ENCODE measurements at places on chromosomes 5 and 9. TPM values are rescaled to one million over a fixed set of nuclear protein-coding genes. Genes with fewer than 3 reads are reported as not detected.

- no peak for DNase-seq
Observed at GRCh38 chr9:21711504-21711903, 90.9 kb upstream of the MTAP start.

DNA sequence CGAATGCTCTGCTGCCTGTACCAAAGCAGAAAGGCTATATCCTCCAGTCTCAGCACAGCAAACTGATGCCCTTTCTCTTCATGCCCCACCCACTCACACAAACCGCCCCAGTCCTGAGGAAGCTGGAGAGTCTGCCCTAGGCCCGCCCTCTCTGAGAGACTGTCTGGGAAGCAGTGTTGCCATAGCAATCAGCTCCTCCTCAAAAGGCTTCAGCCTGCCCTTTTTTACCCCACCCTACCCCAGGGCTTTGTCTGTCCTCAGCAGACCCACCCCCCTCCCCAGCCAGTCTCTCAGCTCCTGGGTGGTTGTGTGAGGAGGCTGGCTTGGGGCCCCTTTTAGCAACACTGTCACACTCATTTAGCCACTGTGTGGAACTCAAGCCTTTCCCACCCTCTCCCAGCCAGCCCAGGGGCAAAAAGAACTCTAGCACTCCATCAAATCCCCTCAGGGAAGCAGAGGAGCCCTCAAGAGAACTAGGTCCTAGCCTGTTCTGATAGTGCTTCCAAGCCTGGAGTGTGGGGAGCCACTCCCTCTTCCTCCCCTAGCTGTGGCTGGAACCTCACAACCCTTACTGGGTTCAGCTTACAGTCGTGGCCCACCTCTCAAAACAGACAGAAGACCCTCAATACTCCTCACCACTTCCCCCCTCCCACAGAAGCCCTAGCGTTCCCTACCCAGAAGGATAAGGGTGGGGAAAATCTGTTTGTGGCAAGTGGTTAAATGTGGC is 1.4 kb downstream of the ATOSB start:
- DNase-seq: peak; percentile 85

DNA sequence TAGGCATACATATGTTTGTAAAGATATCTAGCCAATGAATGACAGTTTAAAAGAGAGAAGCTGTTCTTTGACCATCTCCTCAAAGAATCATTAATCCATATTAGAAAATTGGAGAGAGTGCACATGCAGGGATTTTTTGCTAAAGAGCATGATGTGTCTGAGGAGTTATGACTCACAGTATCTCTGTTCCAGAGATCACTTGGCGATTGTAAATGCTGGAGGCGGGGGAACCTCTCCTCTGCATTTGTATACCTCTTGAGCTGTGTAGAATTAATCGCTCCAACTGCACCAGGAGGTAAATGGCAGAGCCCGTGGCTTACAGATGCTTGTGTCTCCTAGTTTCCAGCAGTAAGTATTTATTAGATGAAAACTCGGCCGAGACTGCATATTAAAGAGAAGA is 3.6 kb upstream of the SPATA31D1 start:
- DNase-seq: no peak

NPR3 gene
- 1.4 TPM for total RNA-seq

ANKRD20A1 gene
- total RNA-seq: 4.4 TPM

IFNA10 gene
- total RNA-seq: not detected
